ENCODE measurements at places on chromosomes 3 and 15. TPM values are rescaled to one million over a fixed set of nuclear protein-coding genes. Genes with fewer than 3 reads are reported as not detected.

- no peak for DNase-seq
Observed at GRCh38 chr3:139394116-139394515, 4.7 kb upstream of the COPB2 start.

DNA sequence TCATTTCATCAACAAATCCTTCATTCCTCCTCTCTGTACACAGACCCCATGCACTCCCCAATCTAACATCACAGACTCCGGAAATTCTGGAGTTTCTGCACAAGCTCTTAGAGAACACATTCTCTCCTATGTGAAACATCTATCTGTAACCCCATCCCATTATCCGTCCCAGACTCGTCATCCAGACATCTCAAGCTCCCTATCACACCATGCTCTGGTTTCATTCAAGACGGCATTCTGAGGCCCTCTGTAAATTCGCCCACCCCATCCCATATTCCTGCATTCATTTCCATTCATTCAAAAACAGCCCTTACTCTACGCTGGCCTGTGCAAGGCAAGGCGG lies 575 bp downstream of the LEO1 start:
- DNase-seq = no peak

GRCh38 chr3:114333180-114333922 lies 39.5 kb downstream of the TIGIT start:
- DNase-seq = no peak

DNA sequence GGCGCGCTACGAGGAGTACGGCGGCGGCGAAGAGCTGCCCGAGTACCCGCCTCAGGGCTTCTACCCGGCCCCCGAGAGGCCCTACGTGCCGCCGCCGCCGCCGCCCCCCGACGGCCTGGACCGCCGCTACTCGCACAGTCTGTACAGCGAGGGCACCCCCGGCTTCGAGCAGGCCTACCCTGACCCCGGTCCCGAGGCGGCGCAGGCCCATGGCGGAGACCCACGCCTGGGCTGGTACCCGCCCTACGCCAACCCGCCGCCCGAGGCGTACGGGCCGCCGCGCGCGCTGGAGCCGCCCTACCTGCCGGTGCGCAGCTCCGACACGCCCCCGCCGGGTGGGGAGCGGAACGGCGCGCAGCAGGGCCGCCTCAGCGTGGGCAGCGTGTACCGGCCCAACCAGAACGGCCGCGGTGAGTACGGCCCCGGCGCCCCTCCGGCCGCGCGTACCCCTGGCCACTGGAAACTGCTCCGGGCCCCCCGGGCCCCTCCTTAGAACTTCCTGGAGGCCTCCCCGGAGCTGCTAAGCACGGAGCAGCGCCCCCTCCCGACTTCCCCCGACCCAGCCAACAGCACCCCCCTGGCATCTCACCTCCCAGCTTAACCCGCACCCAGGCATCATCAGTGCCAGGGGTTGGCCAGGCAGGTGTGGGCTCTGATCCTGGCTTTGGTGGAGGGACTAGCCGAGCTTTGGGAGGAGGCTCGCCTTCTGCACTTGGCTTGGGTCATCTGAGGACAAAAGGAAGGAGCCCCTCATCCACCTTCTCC lies 1.4 kb downstream of the LOXL1 start:
- DNase-seq = peak; percentile 61

GRCh38 chr15:90818251-90819210 lies 49.9 kb upstream of the FURIN start:
- no peak for DNase-seq

DNA sequence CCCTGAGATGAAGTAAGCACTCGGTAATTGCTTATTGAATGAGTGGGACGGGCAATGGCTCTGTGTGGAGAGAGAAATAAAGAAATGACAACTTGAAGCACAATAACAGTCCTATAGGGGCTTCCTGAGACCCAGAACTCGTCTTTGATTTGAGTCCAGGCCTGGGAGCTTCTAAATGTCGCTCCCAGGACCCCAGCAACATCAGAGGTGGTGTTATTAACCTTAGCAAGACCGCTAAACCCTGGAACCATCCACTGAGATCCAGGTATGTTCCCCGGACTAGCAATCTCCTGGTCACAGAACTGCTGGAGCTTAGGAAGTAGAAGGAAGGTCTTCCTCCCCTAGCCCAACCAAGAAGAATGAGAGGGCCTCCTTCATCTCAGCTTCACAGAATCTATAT lies 160.0 kb downstream of the MINAR1 start:
- no peak for DNase-seq

GRCh38 chr3:183372911-183373310 lies 55.5 kb downstream of the MCF2L2 start:
- DNase-seq = no peak

DNA sequence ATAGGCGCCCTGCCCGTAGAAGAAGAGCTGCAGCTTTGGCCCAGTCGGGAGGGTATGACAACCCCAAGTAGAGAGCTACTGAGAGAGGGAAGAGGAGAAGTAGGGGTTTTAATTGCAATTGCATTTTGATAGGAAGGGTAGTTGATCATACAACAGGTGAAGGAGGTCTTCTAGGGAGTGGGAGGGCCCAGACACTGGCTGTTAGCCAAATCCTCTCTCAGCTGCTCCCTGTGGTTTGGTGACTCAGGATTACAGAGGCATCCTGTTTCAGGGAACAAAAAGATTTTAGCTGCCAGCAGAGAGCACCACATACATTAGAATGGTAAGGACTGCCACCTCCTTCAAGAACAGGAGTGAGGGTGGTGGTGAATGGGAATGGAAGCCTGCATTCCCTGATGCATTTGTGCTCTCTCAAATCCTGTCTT lies 408.9 kb upstream of the THBS1 start:
- peak; percentile 59 for DNase-seq

DNA sequence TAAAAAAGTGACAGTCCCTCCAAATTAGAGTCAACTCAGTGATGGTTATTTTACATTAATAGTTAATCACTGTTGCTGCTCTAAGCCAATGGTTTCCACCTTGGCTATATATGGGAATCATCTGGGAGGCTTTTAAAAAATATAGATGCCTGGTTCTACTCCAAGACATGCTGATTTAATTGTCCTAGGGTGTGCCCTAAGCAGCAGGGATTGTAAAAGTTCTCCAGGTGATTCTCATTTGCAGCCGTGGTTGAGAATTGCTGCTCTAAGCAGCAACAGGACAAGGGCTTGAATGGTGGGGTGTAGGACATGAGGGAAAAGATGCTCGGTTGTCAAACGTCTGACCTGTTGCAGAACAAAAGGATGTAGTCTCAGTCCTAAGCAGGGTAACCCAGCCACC lies 405.1 kb upstream of the MCTP2 start:
- DNase-seq = no peak

DNA sequence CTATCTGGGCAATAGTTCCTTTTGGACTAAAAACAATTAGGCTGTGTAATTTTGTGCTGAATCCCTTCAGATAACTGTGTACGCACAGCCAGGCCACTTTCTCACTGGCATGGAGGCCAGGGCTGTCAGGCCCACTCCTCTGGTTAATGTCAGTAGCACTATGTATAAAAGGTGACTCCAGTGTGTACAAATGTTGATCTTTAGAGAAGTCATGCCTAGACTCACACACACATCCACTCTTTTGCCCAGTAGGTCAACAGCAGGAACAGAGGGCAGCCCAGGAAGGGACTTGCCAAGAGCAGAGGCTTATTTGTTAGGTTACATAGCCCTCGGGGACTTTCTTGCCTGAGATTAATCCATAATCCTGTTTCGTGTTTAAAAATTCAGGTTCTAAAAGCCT lies 416.6 kb upstream of the WNT5A start:
- DNase-seq = no peak

- DNase-seq = no peak
Observed at GRCh38 chr15:90054618-90055097, 47.6 kb downstream of the IDH2 start.

DNA sequence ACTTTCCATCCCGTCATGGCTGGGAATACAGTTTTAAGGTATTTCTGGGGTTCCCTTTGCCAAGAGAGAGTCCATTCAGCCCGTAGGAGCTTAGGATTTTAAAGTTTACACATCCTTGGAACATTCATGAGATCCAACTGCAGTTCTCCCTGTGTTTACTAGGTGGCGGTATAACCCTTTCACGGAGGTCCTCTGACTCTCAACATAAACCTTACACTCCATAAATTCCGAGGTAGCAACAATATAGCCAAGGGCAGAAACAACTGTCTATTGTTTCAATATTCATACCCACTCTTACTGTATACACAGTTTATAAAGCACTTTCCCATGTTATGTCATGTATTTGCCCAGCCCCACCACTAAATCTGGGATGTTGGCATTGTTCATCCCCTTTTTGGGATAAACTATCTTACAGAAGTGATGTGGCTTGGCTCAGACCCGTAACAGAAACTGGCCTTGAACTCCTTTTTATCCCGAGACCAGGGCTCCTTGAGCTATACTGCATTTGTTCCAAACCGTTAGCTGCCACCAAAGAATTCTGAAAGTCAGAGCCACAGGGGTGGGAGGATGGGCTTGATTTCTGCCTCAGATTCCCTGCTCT lies 69.2 kb upstream of the COL6A5 start:
- DNase-seq = no peak

DNA sequence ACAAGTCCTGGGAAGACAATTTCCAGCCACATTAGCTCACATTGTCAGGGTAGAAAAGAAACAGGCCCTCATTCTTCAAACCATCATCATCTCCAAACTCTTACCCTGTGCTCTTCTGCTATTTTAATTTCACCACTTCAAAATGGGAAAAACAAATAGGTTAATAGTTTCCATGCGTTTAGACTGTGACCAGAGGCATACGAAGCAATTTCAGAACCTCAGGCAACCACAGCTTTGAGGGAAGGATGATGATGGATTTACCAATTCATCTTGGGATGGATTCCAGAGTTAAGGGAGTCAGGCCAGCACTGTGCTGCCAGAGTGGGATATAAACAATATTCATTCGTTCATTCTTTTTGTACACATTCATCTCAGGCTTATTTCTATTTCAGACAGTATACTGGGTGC lies 307.8 kb upstream of the TPRG1 start:
- DNase-seq = no peak

DNA sequence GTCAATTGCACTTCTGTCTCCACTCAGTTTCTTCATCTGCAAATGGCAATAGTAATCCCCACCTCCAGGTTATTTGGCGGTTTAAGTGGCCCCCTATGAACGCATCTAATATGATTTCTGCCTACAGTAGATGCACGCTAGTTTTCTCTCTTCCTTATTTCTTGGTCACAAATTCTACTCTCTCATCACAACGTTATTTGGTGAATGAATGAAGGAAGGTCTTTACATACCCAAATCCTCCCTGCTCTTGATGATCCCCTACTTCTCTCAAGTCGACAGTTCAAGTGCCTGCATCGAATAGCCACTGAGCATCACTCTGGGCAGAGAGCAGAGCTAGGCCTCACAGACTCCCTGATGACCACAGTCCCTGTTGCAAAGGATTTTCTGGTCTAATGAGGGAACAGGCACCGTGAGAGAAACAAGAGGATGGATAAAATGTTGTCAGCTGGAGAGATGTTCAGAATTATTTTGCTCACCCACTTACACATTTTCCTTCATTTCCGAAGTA lies 181.2 kb upstream of the SMAD3 start:
- no peak for DNase-seq

DNA sequence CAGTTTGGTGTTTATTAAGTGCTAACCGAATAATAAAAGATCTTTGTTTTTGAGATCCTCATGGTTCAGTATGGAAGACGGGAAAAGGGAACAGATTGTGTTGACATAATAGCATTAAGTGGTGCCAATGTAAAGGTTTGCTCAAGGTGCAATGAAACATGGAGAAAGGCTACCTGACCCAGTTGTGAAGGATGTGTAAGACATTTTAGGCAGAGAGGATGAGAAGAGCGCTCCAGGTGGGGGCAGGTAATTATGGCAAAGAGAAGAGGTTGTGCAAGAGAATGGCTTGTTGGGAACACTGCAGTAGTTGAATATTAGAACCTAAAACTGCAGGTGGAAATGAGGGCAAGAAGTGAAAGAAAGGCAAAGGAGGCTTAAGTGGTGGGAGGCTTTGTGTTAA lies 140.8 kb downstream of the DIPK2A start:
- no peak for DNase-seq

DNA sequence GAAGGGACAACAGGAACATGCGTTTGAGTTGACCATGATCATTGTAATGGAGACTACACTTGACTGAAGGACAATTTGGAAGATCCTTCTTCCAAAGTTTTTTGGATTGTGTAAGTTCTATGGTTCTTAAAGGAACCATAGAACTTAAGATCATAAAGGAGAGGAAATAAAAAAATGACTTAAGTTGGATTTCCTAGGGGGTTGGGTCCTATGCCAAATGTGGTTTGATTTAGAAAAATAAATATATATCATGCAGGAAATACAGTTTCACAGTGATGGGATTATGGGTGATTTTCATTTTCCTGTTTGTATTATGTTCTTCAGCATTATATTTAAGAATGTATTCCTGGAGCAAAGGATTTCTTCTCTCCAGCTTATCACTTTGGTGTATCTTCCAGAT lies 305.5 kb upstream of the DPH6 start:
- no peak for DNase-seq

- DNase-seq = peak; percentile 82
Observed at GRCh38 chr15:90174140-90174875, 26.8 kb upstream of the SEMA4B start.

DNA sequence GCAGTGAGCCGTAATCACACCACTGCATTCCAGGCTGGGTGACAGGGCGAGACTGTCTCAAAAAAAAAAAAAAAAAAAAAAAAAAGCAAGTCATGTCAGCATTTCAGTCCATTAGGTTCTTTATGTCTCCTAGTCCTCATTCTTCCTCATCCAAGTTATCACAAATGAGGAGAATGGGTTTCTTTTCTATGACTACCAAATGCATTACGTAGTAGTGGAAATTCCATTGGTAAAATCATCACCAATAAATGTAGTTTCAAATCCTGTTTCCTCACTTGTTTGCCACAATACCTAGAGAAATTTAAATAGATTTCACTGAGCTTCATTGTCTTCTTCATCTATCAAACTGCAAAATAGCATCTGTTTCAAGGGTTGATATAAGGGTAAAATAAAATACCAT lies 317.6 kb upstream of the MME start:
- DNase-seq = no peak

DNA sequence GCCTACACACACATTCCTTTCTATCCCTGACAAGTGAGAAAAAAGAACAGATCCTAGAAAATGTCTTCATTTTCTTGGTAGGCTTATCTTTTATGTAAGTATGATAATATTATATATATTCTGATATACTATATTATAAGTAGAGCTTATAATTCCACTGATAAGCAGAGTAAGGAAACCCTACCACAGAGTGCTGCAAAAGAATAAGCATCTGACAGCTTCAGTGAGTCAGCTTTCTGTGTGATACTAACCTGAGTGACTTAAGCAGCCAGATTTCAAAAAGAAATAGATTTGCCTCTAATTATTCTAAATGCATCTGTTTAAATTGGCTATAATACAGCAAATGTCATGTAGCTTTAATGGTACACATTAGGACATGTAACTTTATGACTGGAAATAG lies 656.0 kb downstream of the MCTP2 start:
- DNase-seq = no peak

DISP2 gene
- 0.14 TPM for total RNA-seq

METTL6 gene
- total RNA-seq = 24.4 TPM

PTH1R gene
- 0.51 TPM for total RNA-seq

CYFIP1 gene
- 145 TPM for total RNA-seq

PPP1R14D gene
- total RNA-seq = not detected

TIMP4 gene
- total RNA-seq = 10.6 TPM

IL17RD gene
- 61.0 TPM for total RNA-seq

Data from uterus (tissue), 4 donors.